ENCODE measurements at places on chromosomes 4 and X. TPM values are rescaled to one million over a fixed set of nuclear protein-coding genes. Genes with fewer than 3 reads are reported as not detected.

CXCL11 gene
- 0.19 TPM for total RNA-seq

GUCY2F gene
- total RNA-seq: not detected

SPANXN3 gene
- total RNA-seq: not detected

HTATSF1 gene
- 46.3 TPM for total RNA-seq

CXCL13 gene
- not detected for total RNA-seq

UNC5C gene
- total RNA-seq: not detected

AMTN gene
- not detected for total RNA-seq
